CD4-positive, alpha-beta T cell treated with Interleukin-10 for 1 hour (primary cell): ENCODE measurements at places on chromosomes 7 and 10.

GRCh38 chr10:118590334-118590733 is 5.1 kb downstream of the PRLHR start:
- no peak for DNase-seq

DNA sequence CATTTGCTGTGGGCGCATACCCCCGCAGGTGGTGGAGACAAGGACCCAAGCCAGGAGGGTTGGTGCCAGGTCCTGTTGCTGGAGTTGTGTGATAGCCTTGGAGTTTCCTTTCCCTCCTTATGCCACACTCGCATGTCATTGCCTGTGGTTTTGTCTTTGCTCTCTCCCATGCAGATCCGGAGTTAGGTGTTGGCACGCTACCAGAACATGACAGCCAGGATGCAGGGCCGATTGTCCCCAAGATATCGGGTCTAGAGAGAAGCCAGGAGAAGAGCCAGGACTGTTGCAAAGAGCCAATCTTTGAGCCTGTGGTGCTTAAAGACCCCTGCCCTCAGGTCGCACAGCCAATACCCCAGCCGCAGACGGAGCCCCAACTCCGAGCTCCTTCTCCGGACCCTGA is 369.2 kb upstream of the GALNT17 start:
- no peak for DNase-seq

DNA sequence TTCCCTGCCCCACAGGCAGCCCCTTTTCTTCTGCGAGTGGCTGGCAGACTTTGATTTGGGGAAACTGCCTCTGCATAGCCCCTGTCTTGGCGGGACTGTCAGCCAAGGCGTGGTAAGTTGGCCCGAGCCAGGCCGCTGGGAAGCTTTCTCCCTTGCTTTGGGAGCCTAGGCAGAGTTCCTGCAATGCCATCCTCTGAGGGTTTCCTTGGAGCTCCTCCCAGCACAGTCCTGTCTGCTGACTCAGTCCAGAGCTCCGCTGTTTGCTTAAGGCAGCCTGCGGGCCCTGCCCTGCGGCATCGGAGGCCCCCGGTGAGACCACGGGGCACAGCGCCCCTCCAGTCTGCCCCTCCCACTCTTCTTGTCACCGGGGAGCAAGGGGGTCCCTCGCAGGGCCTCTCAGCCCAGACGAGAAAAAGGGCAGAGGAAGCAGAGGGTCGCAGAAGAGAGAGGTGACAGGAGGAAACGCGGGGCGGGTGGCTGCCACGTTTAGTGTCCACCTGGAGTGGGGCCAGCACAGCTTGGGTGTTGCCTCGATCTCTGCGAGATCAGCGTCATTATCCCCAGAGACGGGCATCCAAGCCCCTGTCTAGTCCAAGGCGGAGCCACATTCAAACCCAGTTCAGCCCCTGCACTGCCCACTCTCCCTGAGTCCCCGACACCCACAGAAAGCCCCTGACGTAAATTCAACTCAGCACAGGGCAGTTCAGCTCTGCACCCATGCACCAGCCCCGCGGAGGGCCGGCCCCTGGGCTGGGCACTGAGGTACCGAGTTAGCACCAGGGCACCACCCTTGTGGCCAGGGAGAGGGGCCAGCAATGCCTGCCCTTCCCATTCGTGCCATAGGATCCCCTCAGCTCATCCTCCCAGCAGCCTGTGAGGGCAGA is 59.0 kb upstream of the CHST15 start:
- DNase-seq = no peak

- no peak for DNase-seq
These were observed 55.2 kb downstream of the TWIST1 start for GRCh38 chr7:19062216-19062615.

GRCh38 chr7:98956469-98956868 is 78.1 kb downstream of the TRRAP start:
- DNase-seq = no peak

DNA sequence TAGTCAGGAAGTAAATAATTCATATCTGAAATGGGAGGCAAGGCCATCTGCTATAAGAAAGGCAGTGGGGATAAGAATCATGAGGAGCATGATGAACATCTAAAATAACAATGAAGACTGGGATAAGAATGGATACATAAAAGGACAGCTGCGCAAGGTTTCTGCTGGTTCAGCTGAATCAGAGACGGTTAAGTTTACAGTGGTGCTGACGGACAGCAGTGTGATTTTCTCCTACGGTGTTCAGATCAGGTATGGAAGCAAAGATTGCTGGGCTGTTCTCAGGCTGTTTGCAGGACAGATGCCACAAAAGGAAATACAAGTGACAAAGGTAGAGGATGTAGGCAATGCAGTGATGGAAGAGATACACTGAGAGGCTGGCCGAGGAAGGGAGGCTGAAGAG is 8.4 kb downstream of the CYCS start:
- no peak for DNase-seq
